Activated CD4-positive, alpha-beta memory T cell treated with anti-CD3 and anti-CD28 coated beads, Interleukin-2, amount 10 ng/mL, durations not matched to agents 7 days and 5 days (primary cell): ENCODE measurements at places on chromosomes 12 and 14.

DNA sequence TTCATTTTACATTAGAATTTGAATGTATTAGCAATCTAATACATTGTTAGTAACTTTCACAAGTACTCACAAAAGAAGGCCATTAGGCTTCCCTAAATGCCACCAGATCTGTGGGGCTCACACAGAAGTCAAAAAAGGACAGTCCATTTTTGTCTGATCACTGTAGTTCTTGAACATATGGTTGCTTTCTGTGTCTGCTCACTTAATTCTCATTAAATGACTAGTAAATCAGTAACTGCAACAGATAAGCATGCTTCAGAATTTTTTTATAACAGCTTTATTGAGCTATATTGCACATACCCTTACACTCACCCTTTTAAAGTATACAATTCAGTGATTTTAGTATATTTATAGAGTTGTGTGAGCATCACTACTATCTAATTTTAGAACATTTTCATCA is 71.4 kb downstream of the DENND5B start:
- peaks cover 12% of the 10 kb centered on the region for H3K27me3 ChIP-seq
- no peak overlapping the region for H3K27ac ChIP-seq
- no peaks in the 10 kb centered on the region for H3K36me3 ChIP-seq
- DNase-seq = no peak

- H3K4me1 ChIP-seq = peaks cover 55% of the 10 kb centered on the region
- peaks cover 61% of the 10 kb centered on the region for H3K27me3 ChIP-seq
- peak; percentile 63 for DNase-seq
- peaks cover 4% of the 10 kb centered on the region for H3K36me3 ChIP-seq
- H3K4me3 ChIP-seq = peak overlapping the region; percentile 66
Measured at GRCh38 chr14:20624495-20625070, 16.9 kb downstream of the OR6S1 start.

- H3K4me1 ChIP-seq = peaks cover 9% of the 10 kb centered on the region
- H3K27me3 ChIP-seq = no peaks in the 10 kb centered on the region
- no peaks in the 10 kb centered on the region for H3K36me3 ChIP-seq
- no peak overlapping the region for H3K4me3 ChIP-seq
- DNase-seq = no peak
Measured at GRCh38 chr12:66901138-66901932, 222.5 kb upstream of the GRIP1 start.

DNA sequence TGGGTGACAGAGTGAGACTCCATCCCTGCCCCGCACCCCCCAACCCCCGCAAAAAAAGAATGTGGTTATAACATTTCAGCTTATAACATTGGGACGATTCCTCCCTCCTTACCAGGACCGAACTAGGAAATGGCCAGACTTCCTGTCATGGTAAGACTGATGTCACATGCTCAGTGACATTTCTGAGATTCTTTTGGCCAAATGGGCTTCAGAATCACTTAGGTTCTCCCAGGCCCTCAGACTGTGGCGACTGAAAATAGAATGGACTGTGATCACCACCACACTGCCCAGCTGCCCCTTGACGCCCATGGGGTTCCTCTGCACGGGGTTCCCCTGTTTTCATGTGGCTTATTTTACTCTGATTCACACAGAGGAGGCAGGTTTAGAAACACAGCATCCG is 115.0 kb upstream of the EVL start:
- no peak overlapping the region for H3K4me3 ChIP-seq
- H3K4me1 ChIP-seq = peaks cover 3% of the 10 kb centered on the region
- H3K27ac ChIP-seq = no peak overlapping the region
- H3K36me3 ChIP-seq = peaks cover 3% of the 10 kb centered on the region

GRCh38 chr12:5884866-5885265 is 60.2 kb downstream of the ANO2 start:
- H3K27me3 ChIP-seq = peaks cover 23% of the 10 kb centered on the region
- no peak overlapping the region for H3K27ac ChIP-seq
- no peaks in the 10 kb centered on the region for H3K36me3 ChIP-seq
- DNase-seq = no peak
- H3K4me1 ChIP-seq = peaks cover 4% of the 10 kb centered on the region
- H3K4me3 ChIP-seq = no peak overlapping the region

DNA sequence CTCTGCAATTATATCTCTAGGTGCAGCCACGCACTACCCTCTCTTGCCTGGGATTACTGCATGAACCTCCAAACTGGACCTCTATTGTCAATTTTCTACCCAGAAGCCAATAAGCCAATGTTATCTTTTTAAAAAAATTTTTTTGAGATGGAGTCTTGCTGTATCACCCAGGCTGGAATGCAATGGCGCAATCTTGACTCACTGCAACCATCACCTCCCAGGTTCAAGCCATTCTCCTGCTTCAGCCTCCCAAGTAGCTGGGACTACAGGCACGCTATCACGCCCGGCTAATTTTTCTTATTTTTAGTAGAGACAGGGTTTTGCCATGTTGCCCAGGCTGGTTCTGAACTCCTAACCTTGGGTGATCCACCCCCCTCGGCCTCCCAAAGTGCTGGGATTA is 11.2 kb upstream of the PXN start:
- no peaks in the 10 kb centered on the region for H3K36me3 ChIP-seq
- no peaks in the 10 kb centered on the region for H3K4me1 ChIP-seq
- H3K27me3 ChIP-seq = peaks cover 4% of the 10 kb centered on the region
- DNase-seq = no peak

DNA sequence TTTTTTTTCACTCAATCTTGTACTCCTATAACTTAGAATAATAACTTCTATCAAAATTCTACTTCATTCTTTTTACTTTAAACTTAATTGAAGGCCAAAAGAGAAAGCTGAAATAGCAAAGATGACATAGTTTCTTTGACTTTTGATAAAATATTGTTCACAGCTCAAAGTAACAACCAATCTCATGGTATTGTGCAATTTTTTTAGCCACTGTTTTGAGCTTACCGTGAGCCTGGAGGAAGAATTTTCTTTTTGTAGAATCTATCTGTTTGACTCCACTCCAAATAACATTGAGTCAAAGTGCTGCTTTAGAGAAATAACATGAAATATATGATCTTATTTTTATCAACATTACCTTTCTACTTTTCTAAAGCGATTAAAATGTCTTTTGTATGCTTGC is 903.9 kb upstream of the FOXG1 start:
- H3K27ac ChIP-seq = no peak overlapping the region
- H3K27me3 ChIP-seq = no peaks in the 10 kb centered on the region
- H3K36me3 ChIP-seq = no peaks in the 10 kb centered on the region
- no peak for DNase-seq
- no peaks in the 10 kb centered on the region for H3K4me1 ChIP-seq

- peak; percentile 42 for DNase-seq
- peak overlapping the region; percentile 41 for H3K27ac ChIP-seq
- peaks cover 17% of the 10 kb centered on the region for H3K4me1 ChIP-seq
- H3K36me3 ChIP-seq = peaks cover 19% of the 10 kb centered on the region
- H3K4me3 ChIP-seq = peak overlapping the region; percentile 56
Measured at GRCh38 chr14:37594238-37594970, 645 bp downstream of the FOXA1 start.

- H3K27me3 ChIP-seq = no peaks in the 10 kb centered on the region
- H3K36me3 ChIP-seq = no peaks in the 10 kb centered on the region
- no peak overlapping the region for H3K4me3 ChIP-seq
Measured at GRCh38 chr12:62146318-62146717, 113.9 kb upstream of the USP15 start.

DNA sequence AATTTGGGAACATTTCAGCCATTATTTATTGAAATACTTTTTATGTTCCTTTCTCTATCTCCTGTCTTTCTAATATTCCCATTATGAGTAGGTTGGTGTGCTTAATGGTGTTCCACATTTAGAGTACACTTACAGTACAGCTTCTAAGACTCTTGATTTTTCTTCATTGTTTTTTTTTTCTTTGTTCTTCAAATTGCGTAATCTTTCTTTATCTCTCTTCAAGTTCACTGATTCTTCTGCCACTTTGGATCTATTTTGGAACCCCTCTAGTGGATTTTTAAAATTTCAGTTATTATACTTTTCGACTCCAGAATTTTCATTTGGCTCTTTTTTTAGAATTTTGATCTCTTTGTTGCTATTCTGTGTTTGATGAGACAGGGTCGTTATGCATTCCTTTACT is 157.7 kb downstream of the ADGRD1 start:
- H3K27me3 ChIP-seq = no peaks in the 10 kb centered on the region
- H3K27ac ChIP-seq = no peak overlapping the region
- DNase-seq = no peak
- no peak overlapping the region for H3K4me3 ChIP-seq
- H3K4me1 ChIP-seq = no peaks in the 10 kb centered on the region
- no peaks in the 10 kb centered on the region for H3K36me3 ChIP-seq

DNA sequence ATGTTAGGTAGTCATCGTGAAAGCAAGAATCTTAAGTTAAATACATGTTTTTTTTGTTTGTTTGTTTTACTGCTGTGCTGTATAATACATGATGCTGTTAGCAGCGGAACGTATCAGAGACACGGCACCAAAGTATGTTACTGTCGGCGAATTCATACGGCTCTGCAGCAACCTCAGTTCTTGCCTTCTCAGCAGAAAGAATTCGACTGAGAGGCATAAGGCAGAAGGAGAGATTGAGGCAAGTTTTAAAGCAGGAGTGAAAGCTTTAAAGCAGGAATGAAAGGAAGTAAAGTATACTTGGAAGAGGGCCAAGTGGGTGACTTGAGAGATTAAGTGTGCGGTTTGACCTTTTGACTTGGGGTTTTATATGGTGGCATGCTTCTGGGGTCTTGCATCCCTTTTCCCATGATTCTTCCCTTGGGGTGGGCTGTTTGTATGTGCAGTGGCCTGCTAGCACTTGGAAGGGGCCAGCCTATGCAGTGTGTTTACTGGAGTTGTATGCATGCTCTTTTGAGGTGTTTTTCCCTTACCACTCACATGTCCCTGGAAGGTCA is 23.7 kb downstream of the LEMD3 start:
- H3K36me3 ChIP-seq = peaks cover 63% of the 10 kb centered on the region
- no peaks in the 10 kb centered on the region for H3K27me3 ChIP-seq
- peaks cover 59% of the 10 kb centered on the region for H3K4me1 ChIP-seq

DNA sequence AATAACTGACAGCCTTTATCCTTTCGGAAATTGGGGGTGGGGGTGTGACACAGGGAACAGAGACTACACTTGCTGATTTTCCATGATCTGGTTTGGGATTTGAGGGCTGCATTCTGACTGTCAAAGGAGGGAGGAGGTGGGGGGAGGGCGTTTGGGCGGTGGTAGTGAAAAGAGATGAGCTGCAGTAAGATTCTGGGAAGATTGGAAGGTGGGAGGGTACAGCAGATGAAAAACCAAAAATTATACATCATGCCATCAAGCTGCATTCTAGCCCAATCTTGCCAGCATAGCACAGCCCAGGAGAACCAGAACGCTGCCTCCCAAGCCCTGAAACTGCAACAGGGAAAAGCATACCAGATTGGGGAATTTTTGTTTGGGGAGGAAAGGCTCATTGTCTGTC is 2.4 kb downstream of the RND1 start:
- DNase-seq = no peak
- H3K36me3 ChIP-seq = peaks cover 5% of the 10 kb centered on the region
- H3K4me3 ChIP-seq = no peak overlapping the region
- H3K4me1 ChIP-seq = peaks cover 29% of the 10 kb centered on the region
- H3K27ac ChIP-seq = no peak overlapping the region

- no peak for DNase-seq
- H3K27me3 ChIP-seq = no peaks in the 10 kb centered on the region
- no peak overlapping the region for H3K27ac ChIP-seq
- peaks cover 21% of the 10 kb centered on the region for H3K36me3 ChIP-seq
Measured at GRCh38 chr14:101927859-101928258, 36.5 kb upstream of the DYNC1H1 start.

DNA sequence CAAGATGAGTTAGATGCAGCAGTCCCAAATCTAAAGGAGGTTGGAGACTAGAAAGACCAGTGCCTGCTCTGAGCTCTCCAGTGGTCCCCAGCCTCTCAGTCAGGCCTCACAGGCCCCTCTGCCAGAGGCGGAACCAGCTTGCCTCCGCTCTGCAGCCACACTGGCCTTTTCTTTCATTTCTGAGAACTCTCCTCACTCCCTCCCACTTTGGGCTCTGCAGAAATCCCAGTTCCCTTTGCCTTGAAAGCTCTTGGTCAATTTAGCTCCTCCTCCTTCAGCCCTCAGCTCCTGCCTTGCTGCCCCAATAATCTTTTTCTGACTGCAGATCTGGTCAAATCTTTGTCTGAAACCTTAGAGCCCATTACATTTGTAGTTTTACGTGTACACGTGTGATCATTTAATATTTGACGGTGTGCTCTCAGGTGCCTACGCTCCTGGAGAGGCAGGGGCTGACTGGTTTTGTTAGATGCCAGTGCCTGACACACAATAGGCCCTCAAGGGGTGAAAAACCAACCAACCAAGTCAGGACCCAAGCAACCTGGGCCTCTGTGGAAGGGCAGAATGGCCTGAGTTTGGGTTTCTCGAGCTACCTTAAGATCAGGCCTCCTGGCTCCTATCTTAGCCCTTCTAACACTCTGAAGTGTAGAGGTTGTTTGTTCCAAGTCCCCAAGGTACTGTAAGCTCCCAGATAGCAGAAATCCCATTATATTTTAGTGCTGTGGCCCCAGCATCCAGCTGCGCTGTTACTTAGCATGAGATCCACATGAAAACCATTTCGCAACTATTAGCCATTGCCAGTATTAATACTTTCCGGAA is 1.1 kb upstream of the NUDT4 start:
- H3K4me1 ChIP-seq = peaks cover 27% of the 10 kb centered on the region
- no peak for DNase-seq
- no peak overlapping the region for H3K4me3 ChIP-seq
- H3K36me3 ChIP-seq = peaks cover 7% of the 10 kb centered on the region
- peaks cover 4% of the 10 kb centered on the region for H3K27me3 ChIP-seq

GRCh38 chr12:102753802-102754201 is 163.2 kb downstream of the PAH start:
- no peak overlapping the region for H3K4me3 ChIP-seq
- no peaks in the 10 kb centered on the region for H3K27me3 ChIP-seq
- H3K4me1 ChIP-seq = no peaks in the 10 kb centered on the region
- DNase-seq = no peak

- H3K27ac ChIP-seq = no peak overlapping the region
- no peak overlapping the region for H3K4me3 ChIP-seq
- peak; percentile 34 for DNase-seq
- H3K27me3 ChIP-seq = no peaks in the 10 kb centered on the region
- H3K36me3 ChIP-seq = peaks cover 3% of the 10 kb centered on the region
- H3K4me1 ChIP-seq = peaks cover 28% of the 10 kb centered on the region
Measured at GRCh38 chr12:76037130-76038103, 5.8 kb upstream of the PHLDA1 start.

- no peaks in the 10 kb centered on the region for H3K27me3 ChIP-seq
- H3K4me3 ChIP-seq = no peak overlapping the region
- no peak overlapping the region for H3K27ac ChIP-seq
- DNase-seq = no peak
Measured at GRCh38 chr12:18224745-18225144, 36.6 kb upstream of the PIK3C2G start.
